ENCODE measurements at places on chromosomes 12 and 14.

- no peak for DNase-seq
Observed at GRCh38 chr14:33376510-33376909, 437.8 kb downstream of the NPAS3 start.

GRCh38 chr12:100329800-100330199 is 27.1 kb upstream of the SLC17A8 start:
- DNase-seq = no peak

GRCh38 chr12:113932381-113933196 is 33.5 kb downstream of the RBM19 start:
- DNase-seq = peak; percentile 31

GRCh38 chr14:72545411-72546311 is 348.2 kb downstream of the DPF3 start:
- no peak for DNase-seq

GRCh38 chr14:40058901-40059897 is 627.0 kb upstream of the FBXO33 start:
- no peak for DNase-seq

- DNase-seq = no peak
Observed at GRCh38 chr12:59121451-59121850, 201.1 kb upstream of the LRIG3 start.

GRCh38 chr14:47389535-47389934 is 285.9 kb downstream of the MDGA2 start:
- DNase-seq = no peak

- peak; percentile 80 for DNase-seq
Observed at GRCh38 chr12:52207895-52208294, 16.1 kb upstream of the KRT80 start.

DNA sequence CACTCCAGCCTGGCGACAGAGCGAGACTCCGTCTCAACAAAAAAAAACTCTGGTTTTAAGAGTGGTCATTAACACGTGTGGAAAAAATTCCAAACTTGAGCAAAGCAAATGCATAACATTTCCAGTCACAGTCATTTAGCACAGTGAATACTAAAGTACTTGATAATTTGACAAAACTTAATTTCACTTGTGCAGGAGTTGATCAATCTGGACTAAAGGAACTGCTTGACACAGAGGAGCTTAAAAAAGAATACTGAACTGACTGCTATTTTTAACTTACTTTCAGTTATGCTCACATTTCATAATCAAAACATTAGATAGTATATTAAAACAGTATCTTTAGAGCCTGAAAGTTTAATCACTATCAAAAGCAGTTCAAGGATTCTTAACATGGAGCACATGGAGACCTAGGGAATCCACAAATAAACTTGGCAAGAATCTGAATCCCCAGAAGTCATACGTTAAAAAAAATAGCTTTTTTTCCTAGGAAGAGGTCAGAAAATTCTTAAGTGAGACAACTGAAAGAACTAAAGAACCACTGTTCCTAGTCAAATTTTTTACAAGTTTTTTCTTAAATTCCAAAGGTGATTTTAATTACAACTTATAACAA is 7.4 kb downstream of the UBE2N start:
- DNase-seq = peak; percentile 29

- peak; percentile 92 for DNase-seq
Observed at GRCh38 chr14:52025310-52025709, 36.0 kb downstream of the RTRAF start.

DNA sequence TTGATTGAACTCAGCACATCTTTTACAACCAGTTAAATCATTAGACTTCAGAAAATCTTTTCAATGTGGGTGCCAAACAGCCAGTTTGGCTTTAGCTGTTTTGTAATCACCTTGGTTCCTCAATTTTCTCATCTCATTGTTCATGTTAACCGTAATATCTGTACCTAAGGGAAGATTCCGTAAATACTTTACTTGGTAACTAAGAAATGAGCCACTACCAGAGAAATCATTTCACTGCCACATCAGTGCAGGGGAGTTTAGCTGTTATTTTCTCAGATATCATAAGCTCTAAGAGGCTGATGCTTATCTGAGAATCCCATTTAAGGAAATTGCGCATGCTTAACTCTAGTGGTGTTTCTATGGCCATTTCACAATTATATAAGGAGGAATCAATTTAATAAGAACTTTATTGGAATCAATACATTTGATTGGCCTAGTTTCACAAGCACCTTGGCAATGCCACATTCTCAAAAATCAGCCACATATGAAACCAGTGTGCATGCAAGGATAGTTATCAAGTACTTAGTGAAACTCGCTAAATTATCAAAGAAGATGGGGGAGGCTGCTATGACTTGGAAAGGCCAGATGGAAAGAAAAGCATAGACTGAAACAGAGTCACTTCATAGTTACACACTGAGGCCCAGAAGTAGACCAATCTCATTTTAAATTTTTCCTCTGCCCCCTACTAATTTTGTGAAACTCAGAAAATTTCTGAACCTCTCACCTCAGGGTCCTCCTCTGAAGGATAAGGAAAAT is 28.1 kb upstream of the IL22 start:
- DNase-seq = no peak

DNA sequence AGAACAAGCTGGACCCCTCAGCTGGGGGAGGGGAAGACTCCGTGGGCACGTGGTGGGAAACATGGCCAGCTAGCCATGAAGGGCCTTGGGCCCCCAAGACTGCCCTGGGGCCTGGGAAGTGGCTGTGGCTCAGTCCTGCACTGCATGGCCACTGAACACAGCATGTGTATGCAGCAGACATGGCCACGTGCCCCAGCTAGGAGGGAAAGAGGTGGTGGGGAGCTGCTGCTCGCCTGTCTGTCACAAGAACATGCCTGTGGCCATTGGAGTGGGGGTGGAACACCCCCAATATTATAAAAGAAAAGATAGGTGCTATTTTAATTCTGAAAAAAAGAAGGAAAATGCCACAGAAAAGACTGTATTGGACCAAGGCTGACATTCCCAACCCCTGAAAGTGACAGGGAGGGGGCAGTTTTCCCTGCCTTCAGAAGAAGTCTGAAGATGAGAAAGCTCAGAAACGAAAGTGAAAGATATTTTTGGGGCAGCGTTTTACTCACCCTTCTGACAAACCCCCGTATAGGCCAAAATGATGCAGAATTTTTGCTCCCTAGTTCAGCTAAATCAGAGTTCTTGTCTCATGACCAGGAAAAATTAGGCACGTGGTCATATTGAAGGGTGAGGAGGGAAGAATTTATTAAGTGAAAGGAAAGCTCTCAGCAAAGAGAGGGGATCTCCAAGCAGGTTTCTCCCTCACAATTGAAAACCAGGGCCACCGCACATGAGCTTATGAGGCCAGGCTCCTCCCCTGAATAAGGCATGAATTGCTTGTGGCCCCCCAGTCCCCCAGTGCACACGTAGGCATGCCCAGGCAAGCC is 35.2 kb upstream of the PCNX1 start:
- DNase-seq = no peak

DNA sequence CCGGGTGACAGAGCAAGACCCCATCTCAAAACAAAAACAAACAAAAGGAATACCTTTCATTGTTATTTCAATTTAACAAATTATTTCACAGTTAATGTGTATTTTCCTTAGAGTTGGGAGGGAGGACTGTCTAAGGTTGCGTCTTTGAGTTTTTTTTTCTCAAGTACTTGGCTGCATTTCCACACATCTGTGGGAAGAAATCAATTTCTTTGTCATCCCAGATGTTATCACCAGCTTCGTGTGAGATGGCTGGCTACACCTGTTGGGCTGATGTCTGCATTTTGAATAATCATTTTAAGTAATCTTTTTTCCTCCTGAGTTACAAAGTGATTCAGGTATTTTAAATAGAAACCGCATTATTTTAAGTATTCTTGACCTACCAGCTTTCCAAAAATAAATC is 59.4 kb downstream of the EML1 start:
- DNase-seq = no peak

GRCh38 chr14:102779084-102779462 is 1.8 kb downstream of the TRAF3 start:
- peak; percentile 38 for DNase-seq

DNA sequence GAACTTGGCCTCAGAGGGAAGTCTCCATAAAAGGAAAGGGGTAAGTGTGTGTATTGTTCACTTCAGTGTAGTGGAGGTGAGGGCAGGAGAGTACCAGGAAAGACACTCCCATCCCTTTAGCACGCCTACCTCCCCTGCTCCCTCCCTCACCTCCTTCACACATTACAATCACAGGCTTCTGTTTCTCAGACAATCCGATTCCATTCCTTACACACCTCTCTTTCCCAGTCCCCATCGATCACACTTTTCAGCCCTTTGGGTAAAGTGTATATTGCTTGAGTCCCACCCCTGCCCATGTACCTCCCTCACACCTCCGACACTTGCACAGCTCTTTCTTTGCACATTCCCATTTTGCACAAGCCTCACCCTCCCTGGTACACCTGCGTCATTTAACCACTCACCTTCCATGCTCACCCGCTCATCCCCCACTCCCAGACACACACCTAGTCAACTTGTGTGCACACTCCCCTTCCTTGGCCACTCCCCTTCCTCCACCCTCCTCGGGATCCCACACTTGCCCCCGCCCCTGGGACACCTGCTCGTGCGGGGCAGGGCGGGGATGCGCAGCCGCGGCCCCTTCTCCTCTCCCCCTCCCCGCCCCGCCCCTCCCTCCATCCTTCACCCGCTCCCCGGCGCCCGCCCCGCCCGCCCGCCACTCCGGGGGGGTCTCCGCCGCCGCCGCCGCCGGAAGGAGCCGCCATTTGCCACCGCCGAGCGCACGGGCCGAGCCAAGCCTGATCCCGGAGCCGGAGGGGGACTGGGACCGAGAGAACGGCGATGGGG is at the start of gene MARCHF9:
Gene MARCHF9 (plus strand): TSS at position 693 of the 783 bp plus-strand sequence. CDS start 426 bp downstream, outside the sequence.
- DNase-seq = no peak

- no peak for DNase-seq
Observed at GRCh38 chr14:33568935-33569579, 381.8 kb downstream of the EGLN3 start.

DNA sequence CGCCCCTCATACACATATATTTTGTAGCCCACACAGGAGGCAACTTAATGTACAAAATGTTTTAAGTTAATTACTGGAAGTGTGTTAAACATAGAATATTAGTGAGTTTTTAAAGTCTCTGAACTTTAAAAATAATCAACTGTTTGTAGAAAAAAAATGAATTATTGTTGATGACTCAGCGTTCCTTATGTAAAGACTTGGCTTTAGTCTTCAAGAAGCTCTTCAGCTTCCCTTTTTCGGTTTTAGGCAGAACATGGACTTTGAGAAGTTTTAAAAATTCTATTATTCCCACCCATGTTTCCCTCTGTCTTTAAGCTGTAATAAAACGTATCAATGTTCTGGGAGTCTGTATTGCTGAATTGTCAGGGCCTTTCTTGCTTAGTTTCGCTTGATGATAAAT is 269.5 kb downstream of the FBXL14 start:
- no peak for DNase-seq

- no peak for DNase-seq
Observed at GRCh38 chr12:73935817-73936216, 601.8 kb upstream of the ATXN7L3B start.

- peak; percentile 16 for DNase-seq
Observed at GRCh38 chr14:72451054-72451972, 442.6 kb downstream of the DPF3 start.

Measured in fibroblast of skin of scalp (primary cell).